ENCODE measurements at places on chromosomes 4 and X.
A peak's percentile ranks its signal among the peaks of the same experiment; 100 is the strongest.

- DNase-seq: no peak
Observed at GRCh38 chr4:42816189-42816879, 76.2 kb upstream of the GRXCR1 start.

GRCh38 chr4:47315346-47315745 lies 148.2 kb downstream of the COMMD8 start:
- DNase-seq: peak; percentile 45

- no peak for DNase-seq
Observed at GRCh38 chr4:89256203-89256800, 51.3 kb downstream of the GPRIN3 start.

DNA sequence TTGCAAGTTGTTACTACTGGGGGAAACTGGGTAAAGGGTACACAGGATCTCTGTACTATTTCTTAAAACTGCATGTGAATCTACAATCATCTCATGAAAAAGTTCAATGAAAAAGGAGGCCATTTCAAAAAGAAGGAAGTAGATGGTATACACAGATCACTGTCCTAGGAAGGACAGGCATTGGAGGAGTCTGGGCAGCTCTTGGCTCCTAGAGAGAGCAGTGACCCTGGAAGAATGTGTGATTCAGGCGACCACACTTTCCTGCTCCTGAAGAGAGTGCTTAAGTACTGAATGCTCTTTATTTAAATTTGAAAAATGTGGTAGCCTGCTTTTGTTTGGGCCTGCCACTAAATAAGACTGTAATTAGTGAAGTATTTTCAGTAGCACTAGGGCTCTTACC lies 318.1 kb upstream of the CASK start:
- DNase-seq: peak; percentile 21

DNA sequence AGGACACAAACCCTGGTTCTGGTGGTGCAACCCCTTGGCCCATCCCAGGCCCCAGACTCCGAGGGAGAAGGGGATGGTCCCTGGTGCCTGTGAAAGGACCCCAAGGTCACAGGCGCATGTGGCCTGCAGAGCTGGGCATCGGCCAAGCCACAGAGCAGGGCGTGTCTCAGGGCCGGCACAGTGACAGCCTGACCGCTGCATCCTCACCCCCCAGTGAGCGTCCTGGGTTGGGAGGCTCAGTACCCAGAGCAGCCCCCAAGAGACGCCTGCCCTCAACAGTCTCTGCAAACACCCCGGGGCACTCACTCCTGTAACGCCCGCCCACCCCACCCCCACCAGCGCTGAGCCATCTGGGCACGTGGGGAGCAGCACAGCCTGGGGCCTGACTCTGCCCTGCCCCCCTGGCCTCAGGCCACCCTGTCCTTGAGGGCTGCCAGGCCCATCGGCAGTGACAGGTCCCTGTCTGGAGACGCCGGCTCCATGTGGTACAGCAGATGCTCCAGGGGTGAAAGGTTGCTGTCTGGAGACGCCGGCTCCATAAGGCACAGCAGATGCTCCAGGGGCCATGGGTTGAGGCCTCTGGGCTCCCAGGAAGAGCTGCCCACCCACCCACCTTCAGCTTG lies 24.5 kb upstream of the CPLX1 start:
- no peak for DNase-seq
